ENCODE measurements at places on chromosomes 5 and 9.

DNA sequence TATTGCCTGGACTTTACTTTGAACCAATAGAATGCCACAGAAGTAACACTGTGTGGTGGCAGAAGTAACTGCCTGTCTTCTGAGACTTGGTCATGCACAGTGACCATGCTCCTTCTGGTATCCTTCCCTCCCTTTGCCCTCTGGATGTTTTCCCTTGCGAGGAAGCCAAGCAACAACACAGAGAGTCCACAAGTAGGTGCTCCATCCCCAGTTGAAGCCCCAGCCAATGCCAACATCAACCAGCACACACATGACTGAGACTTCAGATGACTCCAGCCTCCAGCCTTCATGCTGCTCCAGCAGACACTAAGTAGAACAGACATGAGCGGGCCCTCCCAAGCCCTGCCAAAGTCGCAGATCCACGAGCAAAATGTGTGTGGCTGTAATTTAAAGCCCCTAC is 129.6 kb downstream of the EPB41L4A start:
- H3K27ac ChIP-seq: no peak overlapping the region
- H3K4me1 ChIP-seq: no peaks in the 10 kb centered on the region
- H3K27me3 ChIP-seq: peaks cover 5% of the 10 kb centered on the region

- no peak overlapping the region for H3K27ac ChIP-seq
- no peak for DNase-seq
- no peaks in the 10 kb centered on the region for H3K4me1 ChIP-seq
- no peak overlapping the region for H3K4me3 ChIP-seq
Observed at GRCh38 chr5:126115059-126115629, 308.1 kb upstream of the GRAMD2B start.

GRCh38 chr5:111774525-111774924 is 17.5 kb upstream of the NREP start:
- H3K4me1 ChIP-seq: no peaks in the 10 kb centered on the region
- no peak overlapping the region for H3K4me3 ChIP-seq
- H3K27me3 ChIP-seq: peaks cover 3% of the 10 kb centered on the region
- H3K36me3 ChIP-seq: no peaks in the 10 kb centered on the region

- H3K27me3 ChIP-seq: no peaks in the 10 kb centered on the region
- DNase-seq: no peak
- no peak overlapping the region for H3K4me3 ChIP-seq
- H3K36me3 ChIP-seq: no peaks in the 10 kb centered on the region
- H3K4me1 ChIP-seq: no peaks in the 10 kb centered on the region
Observed at GRCh38 chr5:172479784-172480115, 25.4 kb upstream of the SH3PXD2B start.

- peaks cover 5% of the 10 kb centered on the region for H3K27me3 ChIP-seq
- DNase-seq: peak; percentile 47
- peak overlapping the region; percentile 31 for H3K4me3 ChIP-seq
- H3K27ac ChIP-seq: no peak overlapping the region
- peaks cover 10% of the 10 kb centered on the region for H3K4me1 ChIP-seq
Observed at GRCh38 chr9:19456996-19457692, 48.3 kb downstream of the ACER2 start.

- peaks cover 30% of the 10 kb centered on the region for H3K27me3 ChIP-seq
- H3K36me3 ChIP-seq: no peaks in the 10 kb centered on the region
- H3K4me1 ChIP-seq: no peaks in the 10 kb centered on the region
Observed at GRCh38 chr9:2545881-2546490, 75.6 kb upstream of the VLDLR start.

DNA sequence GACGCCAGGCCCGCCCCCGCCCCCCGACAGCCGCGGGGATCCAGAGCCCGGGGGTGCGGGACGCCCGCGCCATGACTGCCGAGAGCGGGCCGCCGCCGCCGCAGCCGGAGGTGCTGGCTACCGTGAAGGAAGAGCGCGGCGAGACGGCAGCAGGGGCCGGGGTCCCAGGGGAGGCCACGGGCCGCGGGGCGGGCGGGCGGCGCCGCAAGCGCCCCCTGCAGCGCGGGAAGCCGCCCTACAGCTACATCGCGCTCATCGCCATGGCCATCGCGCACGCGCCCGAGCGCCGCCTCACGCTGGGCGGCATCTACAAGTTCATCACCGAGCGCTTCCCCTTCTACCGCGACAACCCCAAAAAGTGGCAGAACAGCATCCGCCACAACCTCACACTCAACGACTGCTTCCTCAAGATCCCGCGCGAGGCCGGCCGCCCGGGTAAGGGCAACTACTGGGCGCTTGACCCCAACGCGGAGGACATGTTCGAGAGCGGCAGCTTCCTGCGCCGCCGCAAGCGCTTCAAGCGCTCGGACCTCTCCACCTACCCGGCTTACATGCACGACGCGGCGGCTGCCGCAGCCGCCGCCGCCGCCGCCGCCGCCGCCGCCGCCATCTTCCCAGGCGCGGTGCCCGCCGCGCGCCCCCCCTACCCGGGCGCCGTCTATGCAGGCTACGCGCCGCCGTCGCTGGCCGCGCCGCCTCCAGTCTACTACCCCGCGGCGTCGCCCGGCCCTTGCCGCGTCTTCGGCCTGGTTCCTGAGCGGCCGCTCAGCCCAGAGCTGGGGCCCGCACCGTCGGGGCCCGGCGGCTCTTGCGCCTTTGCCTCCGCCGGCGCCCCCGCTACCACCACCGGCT is 1.0 kb downstream of the FOXE1 start:
- H3K27ac ChIP-seq: no peak overlapping the region
- H3K4me3 ChIP-seq: peak overlapping the region; percentile 88
- H3K36me3 ChIP-seq: peaks cover 3% of the 10 kb centered on the region
- peaks cover 33% of the 10 kb centered on the region for H3K4me1 ChIP-seq
- DNase-seq: peak; percentile 34
- peaks cover 52% of the 10 kb centered on the region for H3K27me3 ChIP-seq

- DNase-seq: no peak
- H3K36me3 ChIP-seq: no peaks in the 10 kb centered on the region
- no peak overlapping the region for H3K4me3 ChIP-seq
- H3K4me1 ChIP-seq: no peaks in the 10 kb centered on the region
Observed at GRCh38 chr5:96335873-96336272, 97.2 kb downstream of the PCSK1 start.

DNA sequence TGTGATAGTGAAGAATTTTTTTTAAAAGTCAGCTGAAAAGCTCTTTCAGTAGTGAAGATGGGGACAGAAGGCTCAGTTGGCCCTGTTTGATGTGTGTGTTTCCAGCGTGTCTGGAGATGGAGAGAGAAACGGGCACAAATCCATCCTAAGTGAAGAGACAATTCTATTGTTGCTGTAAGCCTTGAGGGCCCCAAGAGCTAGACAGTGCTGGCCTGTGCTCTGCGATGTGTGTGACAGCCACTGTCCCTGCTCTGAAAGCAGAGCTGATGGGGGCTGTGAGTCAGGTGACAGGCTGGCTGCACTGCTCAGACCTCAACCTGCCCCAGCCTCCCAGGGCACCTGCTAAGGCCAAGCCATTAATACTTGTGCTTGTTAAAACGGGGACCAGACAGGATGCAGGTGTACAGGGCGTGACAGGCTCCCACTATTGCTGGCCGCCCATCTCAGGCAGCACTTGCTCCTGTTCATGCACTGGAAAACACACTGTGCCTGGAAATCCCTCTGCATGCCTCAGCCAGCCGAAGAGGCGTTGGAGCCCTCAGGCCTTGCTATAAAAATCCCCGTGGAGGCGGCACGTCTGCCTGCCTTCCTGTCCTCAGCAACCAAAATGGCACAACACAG is 44.6 kb upstream of the SEMA4D start:
- DNase-seq: no peak
- H3K4me1 ChIP-seq: peaks cover 78% of the 10 kb centered on the region
- H3K36me3 ChIP-seq: peaks cover 3% of the 10 kb centered on the region
- H3K27ac ChIP-seq: peak overlapping the region; percentile 24

GRCh38 chr9:114484854-114485443 is 20.3 kb downstream of the WHRN start:
- no peaks in the 10 kb centered on the region for H3K36me3 ChIP-seq
- no peak overlapping the region for H3K4me3 ChIP-seq
- H3K27me3 ChIP-seq: no peaks in the 10 kb centered on the region
- H3K4me1 ChIP-seq: peaks cover 15% of the 10 kb centered on the region
- H3K27ac ChIP-seq: no peak overlapping the region
- no peak for DNase-seq

DNA sequence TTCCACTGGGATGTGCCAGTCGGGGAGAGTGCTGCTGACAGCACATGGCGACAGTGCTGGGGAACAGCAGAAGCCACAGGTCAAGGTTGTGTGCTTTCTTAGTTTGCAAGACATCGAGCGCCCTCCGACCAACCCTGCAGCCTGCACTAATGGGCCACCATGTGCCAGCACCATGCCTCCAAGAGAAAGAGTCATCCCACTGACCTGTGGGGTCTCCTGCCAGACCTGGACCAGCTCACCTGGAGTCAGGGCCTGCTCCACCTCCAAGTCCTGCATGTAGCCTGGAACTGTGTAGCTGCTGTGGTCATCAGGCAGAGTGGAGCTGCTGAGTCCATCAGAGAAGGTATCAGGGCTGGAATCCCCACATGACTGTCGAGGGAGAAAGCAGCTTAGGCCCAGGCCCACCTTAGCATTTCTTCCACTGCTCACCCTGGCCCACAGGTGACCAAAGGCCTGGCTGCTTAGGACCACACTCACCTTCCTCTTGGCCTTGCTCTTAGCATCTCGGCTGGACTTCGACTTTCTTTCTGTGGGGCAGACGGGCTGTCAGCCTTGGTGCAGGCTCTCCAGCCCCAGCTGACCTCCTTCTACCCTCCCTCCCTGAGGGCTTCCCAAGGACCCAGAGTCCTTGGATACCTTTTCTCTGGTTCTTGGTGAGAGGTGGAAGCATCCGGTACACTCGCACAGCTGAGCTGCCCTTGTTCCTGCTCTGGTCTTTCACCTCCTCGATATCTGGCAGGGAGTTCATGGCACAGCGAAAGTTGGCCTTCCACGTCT is 4.1 kb downstream of the IRF1 start:
- DNase-seq: no peak
- H3K27me3 ChIP-seq: no peaks in the 10 kb centered on the region
- H3K27ac ChIP-seq: peak overlapping the region; percentile 95
- peaks cover 65% of the 10 kb centered on the region for H3K4me1 ChIP-seq
